Activated CD4-positive, alpha-beta T cell treated with anti-CD3 and anti-CD28 coated beads, Interleukin-2, amount 50 U/mL, for 16 hours (primary cell): ENCODE measurements at places on chromosomes 7 and 10.

- DNase-seq: no peak
These were observed 4.6 kb downstream of the TLL2 start for GRCh38 chr10:96509017-96509641.

DNA sequence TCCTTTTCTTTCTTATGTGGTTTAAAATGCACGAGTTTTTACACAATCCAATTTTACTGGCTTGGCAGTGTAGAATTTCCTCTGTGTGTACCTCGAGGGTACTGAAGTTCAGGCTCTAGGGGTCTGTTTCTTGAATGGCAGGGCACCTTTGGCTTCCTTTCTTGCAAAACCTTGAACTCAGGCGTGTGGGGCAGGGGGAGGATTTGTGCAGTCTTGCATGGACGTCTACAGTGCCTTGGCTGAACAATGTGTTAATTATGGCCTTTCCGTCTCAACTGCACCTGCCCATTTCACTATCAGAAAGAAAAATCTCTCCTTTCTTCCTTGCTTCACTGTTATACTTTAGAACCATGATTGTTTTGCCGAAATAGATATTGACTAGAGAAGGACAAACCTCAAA lies 570.9 kb downstream of the INHBA start:
- DNase-seq: no peak

DNA sequence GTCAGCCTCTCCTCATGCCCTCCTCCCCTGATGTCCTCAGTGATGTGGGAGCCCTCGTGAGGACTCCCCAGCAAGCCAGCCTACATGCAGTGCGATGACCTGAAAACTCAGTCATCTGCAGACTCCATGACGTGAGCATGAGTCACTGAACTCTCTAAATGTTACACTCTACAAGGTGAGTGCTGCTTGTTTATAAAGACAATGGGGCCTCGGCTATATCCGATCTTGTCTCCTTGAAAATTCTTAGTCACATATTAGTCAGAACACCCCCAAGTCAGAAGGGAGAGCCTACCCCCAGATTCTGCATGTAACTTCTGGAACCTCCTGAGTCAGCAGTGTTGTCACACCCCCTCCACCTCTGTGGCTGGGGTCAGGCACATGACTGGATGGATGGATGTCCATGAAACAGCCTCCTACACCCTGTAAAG lies 673.8 kb downstream of the INHBA start:
- no peak for DNase-seq

DNA sequence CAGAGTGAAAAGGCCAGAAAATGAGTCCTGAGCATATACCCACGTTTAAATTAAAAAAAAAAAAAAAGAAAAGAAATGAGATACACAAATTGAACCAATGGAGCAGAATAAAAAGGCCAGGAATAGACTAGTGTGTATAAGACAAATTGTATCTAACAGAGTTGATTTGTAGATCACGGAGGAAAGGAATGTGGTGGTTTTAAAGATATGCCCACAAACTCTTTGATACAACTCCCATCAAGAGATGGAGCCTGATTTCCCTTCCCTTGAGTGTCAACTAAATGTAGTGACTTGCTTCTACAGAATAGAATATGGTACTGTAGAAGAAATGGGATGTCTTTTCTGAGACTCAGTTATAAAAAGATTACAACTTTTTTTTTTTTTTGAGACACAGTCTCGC lies 10.4 kb downstream of the SYPL1 start:
- no peak for DNase-seq

DNA sequence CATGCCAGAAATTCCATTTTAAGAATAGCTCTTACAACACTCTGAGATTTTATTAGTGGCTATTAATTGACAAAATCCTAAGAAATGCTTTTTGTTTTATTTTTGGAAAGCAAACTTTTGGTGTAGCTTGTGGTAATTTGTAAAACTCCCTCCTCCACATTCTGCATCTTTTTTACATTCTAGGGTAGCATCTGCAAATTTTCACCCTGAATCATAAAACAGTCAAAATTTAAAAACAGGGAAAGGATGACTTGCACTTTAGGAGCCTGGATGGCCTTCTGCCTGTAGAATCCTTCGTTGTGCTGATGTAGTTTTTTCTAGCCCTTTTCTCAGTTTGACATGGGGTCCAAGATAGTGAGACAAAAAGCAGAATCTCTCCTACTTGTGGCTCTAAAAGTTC lies 316.1 kb downstream of the ADRA2A start:
- no peak for DNase-seq

GRCh38 chr7:99125505-99125865 lies 18.4 kb downstream of the SMURF1 start:
- no peak for DNase-seq

GRCh38 chr7:112481833-112482670 lies 1.3 kb downstream of the LSMEM1 start:
- DNase-seq: no peak

DNA sequence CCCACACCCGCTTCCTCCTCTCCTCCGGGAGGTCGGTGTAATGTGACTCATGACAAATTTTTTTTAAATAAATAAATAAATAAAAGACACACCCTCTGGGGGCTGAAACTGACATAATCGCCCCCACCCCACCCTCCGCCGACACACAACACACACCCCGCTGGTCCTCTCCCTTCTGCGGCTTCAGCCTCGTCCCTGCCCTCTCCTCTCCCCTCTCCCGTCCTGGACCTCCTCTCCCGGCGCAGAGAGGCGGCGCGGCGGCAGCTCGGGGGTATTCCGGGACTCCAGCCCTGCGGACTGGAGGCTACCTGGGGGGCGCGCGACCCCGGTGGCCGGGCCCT lies 686 bp downstream of the ABI1 start:
- DNase-seq: peak; percentile 44

GRCh38 chr7:100686201-100686821 lies 7.7 kb downstream of the GIGYF1 start:
- no peak for DNase-seq

DNA sequence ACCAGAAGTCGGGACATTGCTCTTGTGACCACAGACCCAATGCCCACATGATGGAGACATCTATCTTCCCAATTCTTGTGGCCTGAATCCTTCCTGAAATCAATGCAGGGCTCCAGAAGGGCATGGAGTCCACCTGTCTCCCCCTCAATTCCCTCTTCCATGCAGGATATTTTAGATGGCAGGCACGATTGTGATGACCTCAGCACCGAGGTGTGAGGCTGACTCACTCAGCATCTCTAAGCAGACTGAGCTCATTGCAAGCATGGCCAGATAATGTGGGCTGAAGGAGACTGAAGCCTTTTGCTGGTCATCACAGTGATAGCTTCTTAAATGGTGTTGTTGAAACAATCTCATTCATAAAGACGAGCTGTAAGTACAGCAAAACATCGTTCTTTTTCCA lies 374.9 kb upstream of the PODXL start:
- no peak for DNase-seq

- no peak for DNase-seq
These were observed 1.6 kb downstream of the DPYSL4 start for GRCh38 chr10:132188331-132188730.

DNA sequence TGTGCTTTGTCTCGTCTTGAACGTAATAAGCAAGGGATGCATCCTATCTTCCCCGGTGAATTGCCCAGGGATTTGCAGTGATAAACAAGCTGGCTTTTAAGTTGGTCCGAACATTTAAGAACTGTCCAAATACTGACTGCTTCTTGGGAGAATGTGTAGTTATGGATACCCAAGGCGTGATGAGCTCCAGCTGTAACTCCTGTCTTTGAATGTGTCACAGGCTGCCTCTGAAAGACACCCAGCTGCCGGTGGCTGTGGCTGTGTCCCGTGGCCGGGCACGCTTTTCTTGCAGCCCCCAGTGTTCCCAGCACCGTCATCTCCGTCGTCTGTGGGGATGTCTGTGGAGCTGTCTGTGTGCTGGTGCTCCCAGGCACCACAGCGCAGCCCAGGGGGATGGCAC lies 118.1 kb downstream of the GLRX3 start:
- DNase-seq: no peak

- DNase-seq: no peak
These were observed 184.5 kb upstream of the INHBA start for GRCh38 chr7:41887416-41887815.

DNA sequence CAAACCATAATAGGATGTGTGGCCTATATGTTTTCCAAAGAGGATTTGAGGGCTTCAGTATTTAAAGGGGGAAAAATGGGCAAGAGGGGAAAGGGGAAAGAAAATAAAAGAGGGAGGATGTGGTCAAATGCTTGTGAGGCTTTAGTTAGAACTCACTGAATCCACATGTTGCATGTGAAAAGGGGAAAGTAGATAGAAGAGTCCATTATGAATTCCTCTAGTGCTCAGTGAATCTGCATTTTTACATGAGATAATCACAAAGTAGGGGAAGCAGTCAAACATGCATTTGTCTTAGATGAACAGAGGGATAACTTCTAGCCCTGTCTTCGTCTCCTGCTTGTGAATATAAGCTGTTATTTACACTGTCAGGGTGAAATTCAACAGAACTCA lies 24.6 kb upstream of the AKAP9 start:
- DNase-seq: no peak

DNA sequence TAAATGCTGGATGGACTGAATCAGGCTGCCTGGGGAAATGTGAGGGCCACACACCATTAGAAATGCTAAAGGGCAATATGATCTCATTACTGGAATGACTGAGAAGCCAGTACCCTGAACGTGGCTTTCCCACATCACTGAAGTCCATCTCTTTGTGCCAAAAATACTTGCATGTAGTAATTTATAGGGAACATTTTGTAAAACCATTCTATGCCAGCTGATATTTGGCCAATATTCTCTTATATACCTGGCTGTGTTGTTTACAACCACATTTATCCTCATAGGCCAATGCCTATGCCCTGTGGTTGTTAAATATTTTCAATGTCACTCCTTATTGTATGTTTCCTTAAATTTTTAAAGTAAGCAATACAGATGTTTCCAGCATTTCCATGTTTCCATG lies 111.6 kb downstream of the C10orf90 start:
- no peak for DNase-seq

DNA sequence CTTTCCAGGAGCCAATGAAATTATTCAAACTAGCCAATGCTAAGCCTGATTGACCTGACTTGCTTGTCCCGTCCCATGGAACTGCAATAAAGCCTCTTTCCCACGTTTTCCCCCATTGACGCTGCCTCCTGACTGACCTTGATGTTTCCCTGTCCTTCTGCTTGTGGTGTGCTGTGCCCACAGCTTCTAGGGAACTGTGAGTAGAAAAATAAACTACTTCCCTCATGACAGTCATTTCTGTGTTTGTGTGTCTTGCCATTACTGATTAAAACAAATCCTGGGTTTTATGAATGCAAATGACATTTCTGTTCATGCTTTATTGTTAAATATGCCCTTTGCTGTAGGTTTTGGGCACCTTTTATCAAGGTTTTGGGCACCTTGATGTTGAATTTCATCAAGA lies 91.3 kb upstream of the ABI1 start:
- no peak for DNase-seq

- no peak for DNase-seq
These were observed 9.4 kb downstream of the HKDC1 start for GRCh38 chr10:69229616-69229916.

DNA sequence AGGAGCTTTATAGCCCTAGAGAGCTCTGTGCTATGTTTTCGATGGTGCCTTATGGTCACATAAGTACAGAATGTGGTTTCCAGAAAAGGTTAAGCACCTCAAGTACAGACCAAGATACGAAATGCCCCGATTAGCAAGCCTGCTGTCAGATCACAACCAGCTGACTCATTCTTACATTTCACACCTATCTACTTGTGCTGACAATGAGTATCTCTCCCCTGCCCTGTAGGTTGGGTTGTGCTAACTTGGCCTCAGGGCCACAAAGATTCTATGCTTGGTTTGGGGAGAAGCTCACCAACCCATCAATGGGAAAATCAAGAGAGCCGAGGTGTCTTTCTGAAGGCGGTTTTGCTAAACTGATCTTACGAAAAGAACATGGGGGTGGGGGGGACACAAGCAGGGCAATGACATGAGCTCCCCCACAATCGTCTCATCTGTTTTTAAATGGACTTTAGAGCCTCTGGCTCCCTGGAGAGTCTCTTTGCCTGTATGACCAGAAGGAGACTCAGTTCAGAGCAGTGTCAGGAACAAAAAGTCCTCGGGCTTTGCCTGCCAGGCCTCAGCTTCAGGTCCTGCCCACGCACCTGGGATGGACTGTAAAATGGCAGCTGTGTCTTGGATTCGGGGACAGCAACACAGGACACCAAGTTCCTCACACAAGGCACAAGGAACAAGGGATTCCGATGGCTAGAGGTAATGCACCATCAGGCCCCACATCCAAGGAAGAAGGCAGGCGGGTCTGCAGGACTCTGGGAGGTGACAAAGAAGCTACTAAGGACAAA lies 55.1 kb downstream of the FAM53B start:
- peak; percentile 96 for DNase-seq

GRCh38 chr7:106744563-106745091 lies 83.7 kb upstream of the CCDC71L start:
- DNase-seq: peak; percentile 36

DNA sequence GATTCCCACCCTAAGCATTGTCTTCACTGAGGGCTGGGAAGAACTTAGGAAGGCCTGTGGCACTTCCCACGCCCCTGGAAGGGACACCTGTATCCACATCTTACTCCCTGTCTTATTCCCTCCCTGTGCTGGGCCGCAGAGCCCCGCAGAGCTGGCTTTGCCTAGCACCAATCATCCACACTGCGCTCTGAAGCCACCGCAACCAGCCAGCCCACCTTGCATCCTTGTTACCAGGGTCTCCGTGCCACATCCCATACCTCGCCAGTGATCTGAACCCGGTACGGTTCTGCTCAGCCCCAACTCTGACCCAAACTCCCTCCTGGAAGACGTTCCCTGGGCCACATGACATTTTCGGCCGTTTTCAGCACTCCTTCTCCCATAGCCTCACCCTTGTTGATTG lies 101.4 kb upstream of the PITRM1 start:
- DNase-seq: no peak

- DNase-seq: no peak
These were observed 377.1 kb upstream of the DPP6 start for GRCh38 chr7:153675131-153675530.

DNA sequence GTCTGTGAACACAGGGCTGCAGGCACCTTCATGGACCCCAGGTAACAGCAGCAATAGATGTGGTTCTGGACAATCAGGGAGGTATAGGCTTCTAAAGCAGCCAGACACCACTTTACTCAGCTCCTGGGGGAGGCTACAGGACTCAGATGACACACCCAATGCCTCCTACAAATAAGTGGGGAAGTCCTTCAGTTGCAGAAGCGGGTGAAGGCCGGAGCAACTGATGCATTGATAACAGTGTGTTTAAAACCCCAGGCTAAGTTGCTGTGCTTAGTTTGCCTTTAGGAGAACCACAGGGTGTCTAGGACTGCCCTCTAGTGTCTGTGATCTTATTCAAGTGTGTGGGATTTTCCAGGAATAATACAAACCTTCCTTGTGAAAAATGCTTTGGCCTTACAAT lies 5.9 kb upstream of the ITGA8 start:
- DNase-seq: peak; percentile 4
